ENCODE measurements at places on chromosomes 7 and 10.

DNA sequence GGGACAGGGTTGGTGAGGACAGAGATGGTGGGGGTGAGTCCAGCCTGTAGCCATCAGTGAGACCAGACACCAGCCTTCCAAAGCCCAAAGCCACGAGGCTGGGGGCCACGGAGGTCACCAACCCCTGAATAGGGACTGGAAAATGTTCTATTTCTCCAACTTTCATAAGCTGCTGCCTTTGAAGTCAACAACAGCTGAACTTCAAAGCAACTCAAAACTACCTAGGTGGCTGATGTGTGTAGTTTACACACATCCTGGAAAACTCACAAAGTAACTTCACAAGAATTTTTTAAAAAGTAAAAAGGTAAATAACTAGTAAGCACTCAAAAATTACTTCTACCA is 88.8 kb downstream of the CHST15 start:
- no peak for DNase-seq

GRCh38 chr7:93715234-93715633 is 140.7 kb upstream of the CALCR start:
- DNase-seq = no peak

- DNase-seq = no peak
These were observed 249.3 kb upstream of the PFKP start for GRCh38 chr10:2817940-2818636.

DNA sequence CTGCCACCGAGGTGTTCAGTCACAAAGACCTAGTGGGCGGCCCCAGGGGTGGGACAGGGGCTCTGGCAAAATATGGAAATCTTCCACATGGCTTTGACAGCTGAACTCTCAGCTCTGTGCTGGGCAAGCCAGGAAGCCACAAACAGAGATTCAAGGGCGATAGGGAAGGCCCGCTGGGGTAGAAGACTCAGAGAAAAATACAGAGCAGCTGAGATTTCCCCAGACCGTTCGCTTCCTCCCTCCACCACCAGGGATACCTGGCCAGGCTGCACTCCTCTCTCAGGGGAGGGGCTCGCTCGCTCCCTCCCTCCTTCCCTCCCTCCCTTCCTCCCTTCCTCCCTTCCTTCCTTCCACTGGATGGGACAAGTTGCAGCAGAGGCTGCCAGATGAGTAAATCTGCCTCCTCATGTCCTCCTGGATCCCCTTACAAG is 260.5 kb downstream of the PRPF18 start:
- no peak for DNase-seq

GRCh38 chr7:88455696-88456095 is 149.0 kb upstream of the STEAP4 start:
- DNase-seq = no peak

- no peak for DNase-seq
These were observed 2.9 kb downstream of the HYAL4 start for GRCh38 chr7:123847868-123848267.

DNA sequence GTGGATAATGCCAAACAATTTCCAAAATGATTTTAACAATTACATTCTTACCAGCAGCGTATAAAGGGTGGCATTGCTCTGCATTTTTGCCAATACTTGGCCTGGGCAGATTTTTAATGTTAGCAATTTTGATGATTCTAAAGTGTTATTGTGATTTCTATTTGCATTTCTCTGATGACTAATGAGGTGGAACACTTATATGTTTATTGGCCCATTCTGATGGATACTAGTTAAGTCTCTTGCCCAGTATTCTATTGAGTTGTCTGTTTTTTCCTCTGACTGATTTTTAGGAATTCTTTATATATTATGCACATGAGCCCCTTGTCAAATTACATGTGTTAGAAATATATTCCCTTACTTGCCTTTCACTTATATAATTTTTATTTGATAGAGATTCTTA is 86.8 kb downstream of the TMEM26 start:
- no peak for DNase-seq
